ENCODE measurements at places on chromosomes 7 and 10. TPM values are rescaled to one million over a fixed set of nuclear protein-coding genes. Genes with fewer than 3 reads are reported as not detected.

TMEM178B gene
- 0.78 TPM for total RNA-seq

CYP3A4 gene
- 1.5 TPM for total RNA-seq

CYP26C1 gene
- not detected for total RNA-seq

DNA sequence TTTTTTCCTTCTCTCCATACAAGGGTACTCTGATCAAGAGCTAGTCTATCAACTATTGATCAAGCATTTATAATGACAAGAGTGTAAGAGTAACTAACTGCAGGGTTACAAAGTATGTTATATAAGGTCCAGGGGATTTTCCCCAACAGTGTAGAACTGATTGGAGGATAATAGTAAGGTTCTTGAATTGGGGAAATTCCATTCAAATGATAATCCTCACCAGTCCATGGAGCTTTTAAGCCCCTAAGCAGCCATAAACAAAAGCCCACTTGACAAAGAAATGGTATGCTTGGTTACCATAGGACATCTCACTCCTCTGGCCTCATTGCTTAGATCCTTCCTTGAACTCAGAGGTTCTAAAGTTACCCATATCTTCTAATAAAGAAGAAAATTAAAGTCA is 8.2 kb downstream of the YME1L1 start:
- no peak for DNase-seq

DNA sequence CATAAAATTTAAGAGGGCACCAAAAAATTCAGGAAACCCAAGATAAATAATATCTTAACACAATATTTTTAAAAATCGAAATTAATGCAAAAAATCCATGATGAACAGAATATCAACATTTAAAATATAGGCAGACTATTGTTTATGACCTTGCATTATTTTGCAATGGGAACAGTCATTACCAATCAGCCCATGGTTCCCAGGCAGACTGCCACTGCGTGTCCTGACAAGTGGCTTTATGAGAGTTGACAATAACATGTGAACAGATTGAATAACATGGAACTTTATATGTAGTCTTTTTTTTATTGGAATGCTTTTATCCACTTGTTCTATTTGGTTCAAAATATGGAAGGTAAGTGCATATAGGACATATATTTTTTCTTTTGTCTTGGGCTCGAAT is 3.1 kb upstream of the AVPI1 start:
- no peak for DNase-seq

DNA sequence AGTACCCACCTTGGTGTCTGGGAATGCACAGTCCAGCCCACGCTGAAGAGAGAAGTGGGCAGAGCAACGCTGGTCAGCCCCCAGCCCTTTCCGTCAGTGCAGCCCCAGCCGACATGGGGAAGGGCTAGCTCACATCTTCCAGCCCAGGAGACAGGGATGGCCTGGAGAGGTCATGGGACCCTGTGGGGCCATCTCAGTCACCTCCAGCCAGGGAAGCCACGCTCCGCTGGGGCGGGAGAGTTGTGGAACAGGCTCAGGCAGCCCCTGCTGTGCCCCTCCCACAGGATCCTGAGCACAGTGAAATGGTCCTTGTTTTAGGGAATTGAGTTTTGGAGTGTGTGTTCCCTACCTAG is 85.1 kb downstream of the PAXIP1 start:
- DNase-seq = no peak

GRCh38 chr7:77887567-77887966 is 89.0 kb downstream of the PHTF2 start:
- no peak for DNase-seq

DNA sequence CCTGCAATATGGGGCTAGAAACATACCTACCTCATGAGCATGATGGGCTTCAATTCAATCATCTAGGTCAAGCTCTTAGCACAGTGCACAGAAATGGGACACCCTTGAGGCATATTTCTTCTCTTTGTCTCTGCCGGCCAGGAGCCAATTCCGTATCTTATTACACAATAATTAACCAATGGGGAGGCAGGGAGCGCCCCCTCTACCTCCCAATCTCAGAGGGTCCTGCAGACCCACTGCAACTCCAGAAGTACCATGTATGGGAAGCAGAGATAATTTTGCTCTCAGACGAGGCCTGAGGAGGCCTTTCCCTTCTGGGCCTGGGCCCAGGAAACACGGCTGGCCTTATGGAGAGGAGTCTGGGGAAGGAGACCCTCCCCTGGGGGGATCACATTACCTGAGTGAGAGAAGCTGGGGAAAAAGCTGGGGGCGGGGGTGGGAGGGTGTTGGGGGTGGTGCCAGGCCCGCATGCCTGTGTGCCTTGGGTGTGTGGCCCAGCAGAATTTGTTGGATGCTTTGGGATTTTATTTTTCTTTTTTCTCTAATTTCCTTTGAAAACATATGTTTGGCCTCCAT is 155.5 kb downstream of the UBE2H start:
- no peak for DNase-seq

DNA sequence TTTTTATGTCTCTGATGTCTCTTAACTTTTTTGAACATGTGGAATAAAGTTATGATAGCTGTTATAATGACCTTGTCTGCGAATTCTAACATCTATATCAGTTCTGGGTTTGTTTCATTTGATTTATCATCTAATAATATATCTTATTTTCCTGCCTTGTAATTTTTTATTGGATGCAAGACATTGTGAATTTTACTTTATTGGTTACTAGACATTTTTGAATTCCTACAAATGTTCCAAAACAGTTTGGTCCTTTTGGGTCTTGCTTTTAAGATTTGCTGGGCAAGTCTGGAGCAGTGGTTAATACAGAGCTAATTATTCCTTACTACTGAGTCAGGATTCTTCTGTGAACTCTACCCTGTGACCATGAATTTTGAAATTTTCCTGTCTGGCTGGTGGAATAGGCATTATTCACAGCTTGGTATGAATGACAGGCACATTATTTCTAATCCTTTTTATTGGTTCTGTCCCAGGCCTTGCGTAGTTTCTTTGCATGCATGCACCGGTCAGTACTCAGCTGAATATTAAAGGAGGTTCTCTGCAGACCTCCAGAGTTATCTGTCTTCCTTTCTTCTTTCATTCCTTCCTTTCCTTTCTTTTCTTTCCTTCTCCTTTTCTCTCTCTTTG is 9.0 kb downstream of the CUTC start:
- DNase-seq = no peak

Measured in tibial nerve (tissue), 4 donors.